NCI-H187 (cell line): ENCODE measurements at places on chromosomes 5 and 9.

DNA sequence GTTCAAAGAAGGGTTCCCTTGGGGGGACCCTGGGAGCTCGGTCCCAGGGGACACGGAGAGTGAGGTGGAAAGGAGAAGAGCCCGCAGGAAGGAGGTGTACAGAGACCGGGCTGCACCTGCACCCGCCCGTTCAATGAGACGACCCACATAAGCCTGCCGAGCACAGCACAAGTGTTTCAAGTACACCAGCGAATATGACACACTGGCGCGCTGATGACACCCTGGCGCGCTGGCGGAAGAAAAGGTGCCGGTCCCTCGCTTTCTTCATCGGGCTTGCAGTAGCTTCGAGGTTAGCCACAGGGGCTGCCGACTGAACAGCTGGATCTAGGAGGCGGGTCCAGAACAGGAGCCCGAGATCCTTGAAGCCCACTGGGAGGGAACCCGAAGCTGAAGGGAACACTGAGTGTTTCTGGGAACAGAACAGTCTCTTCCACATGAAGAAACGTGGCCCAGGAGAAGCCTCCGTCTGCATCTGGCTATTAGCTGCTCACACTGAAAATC, 1.4 kb downstream of the TBC1D9B start:
- no peak for DNase-seq

DNA sequence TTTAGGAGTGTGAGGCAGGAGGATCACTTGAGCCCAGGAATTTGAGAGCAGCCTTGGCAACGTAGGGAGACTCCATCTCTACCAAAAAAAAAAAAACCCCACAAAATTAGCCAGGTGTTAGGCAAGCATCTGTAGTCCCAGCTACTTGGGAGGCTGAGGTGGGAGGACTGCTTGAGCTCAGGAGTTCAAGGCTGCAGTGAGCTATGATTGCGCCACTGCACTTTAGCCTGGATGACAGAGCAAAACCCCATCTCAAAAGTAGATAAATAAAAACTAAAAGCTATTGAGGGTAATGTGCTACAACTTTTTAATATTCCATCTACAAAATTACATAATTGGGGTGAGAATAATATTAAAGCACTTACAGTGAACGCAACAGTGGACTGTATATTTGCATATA, 5.9 kb downstream of the BDP1 start:
- DNase-seq, result no peak

- no peak for DNase-seq
Observed at GRCh38 chr9:38415856-38416255, 8.4 kb downstream of the IGFBPL1 start.

GRCh38 chr5:72790186-72790585, 26.3 kb upstream of the TNPO1 start:
- DNase-seq, result no peak

DNA sequence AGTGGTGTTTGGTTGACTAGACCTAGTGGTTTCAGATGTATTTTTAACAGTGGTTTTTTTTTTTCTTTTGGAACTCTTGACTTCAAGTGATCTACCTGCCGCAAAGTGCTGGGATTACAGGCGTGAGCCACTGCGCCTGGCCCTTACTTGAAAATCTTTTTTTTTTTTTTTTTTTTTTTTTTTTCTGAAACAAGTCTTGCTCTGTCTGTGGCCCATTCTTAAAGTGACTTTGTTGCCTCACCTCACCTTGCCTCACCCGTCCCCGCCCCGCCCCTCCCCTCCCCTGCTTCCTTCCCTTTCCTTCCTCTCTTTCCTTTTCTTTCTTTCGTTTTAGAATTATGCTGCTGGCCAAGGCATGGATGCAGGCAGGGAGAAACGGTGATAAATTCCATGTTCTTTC, 26.0 kb downstream of the GPBP1 start:
- no peak for DNase-seq

DNA sequence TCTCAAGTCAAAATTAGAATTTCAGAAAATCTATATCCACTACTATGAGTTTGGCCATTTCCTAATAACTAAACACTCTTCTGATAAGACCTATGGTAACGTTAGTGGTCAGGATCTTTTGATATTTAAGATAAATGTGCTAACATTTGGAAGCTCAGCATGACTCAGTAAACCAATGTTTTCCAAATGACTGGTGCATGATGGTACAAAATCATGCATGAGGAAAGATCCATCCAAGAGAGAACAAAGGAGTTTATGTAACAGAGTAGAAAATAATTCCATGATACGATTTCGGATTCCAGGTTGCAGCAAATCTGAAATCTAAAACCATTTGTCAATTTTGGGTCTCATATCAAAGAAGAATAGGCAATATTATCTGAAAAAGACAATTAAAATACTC, 279.2 kb downstream of the NSG2 start:
- DNase-seq, result no peak

DNA sequence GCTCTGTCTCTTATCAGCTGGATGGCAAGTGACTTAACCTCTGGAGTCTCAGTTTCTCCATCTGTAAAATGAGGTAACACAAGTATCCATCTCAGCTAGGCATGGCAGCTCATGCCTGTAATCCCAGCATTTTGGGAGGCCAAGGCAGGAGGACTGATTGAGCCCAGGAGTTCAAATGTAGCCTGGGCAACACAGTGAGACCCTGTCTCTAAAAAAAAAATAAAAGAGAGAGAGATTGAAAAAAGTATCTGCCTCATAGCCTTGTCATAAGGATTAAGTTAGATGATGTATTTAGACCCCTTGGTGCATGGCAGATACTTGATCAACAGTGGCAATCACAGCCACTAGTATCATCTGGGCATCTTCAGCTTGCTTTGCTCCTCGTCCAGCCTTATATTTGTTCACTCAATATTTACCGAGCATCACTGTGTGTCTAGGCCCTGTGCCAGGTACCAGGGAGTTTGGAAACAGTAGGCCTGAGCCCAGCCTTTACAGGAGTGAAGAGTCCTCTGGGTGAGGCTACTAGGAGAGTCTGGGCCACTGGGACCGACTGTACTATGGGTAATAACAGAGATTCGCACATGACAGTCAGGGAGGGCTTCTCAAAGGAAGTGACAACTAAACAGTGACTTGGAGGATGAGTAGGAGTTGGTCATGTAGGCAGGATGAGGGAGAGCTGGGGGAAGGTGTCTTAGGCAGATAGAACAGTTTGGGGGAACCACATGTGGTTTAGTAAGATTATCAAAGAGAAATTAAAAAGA, 34.2 kb downstream of the CORO2A start:
- no peak for DNase-seq

GRCh38 chr9:104091708-104092107, 2.4 kb upstream of the SMC2 start:
- no peak for DNase-seq

- DNase-seq, result no peak
Observed at GRCh38 chr5:158777647-158778350, 321.9 kb downstream of the EBF1 start.

- no peak for DNase-seq
Observed at GRCh38 chr5:96327722-96328121, 105.3 kb downstream of the PCSK1 start.
